EL (cell line): ENCODE measurements at places on chromosomes 4 and X.

DNA sequence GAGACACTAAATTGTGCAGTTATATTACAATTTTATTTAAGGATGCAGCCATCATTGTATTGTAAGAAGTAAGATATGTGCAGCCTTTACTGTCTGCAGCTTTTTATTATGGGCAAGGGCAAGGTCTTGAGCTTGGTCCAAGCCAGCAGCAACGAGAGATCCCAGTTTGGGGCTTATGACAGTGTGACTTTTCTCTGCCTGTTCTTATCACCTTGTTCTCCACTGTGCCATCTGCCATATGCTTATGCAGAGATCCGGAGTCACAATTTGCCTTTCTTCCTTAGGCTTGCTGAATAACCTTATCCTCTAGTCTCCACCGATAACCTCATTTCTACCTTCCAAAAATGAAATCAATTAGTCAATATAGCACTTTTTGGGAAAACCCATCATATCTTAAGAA is 30.4 kb downstream of the MAPK10 start:
- no peak for DNase-seq

DNA sequence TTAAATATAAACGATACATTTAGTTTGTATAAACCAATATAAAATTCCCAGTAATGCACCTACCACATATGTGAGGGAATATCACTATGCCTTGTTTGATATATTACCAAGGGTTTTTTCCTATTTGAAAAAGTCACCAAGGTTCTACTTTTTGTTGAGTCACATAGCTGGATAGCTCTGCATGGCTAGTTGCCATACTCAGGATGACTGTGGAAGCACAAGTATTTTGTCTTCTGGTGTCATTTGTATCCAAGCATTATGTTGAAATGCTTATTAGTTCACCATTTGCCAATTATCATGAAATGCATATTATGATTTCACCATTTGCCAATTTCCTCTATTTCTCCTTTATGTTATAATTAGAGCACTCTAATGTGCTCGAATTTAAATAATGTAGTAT is 162.7 kb upstream of the TTC29 start:
- DNase-seq = no peak

DNA sequence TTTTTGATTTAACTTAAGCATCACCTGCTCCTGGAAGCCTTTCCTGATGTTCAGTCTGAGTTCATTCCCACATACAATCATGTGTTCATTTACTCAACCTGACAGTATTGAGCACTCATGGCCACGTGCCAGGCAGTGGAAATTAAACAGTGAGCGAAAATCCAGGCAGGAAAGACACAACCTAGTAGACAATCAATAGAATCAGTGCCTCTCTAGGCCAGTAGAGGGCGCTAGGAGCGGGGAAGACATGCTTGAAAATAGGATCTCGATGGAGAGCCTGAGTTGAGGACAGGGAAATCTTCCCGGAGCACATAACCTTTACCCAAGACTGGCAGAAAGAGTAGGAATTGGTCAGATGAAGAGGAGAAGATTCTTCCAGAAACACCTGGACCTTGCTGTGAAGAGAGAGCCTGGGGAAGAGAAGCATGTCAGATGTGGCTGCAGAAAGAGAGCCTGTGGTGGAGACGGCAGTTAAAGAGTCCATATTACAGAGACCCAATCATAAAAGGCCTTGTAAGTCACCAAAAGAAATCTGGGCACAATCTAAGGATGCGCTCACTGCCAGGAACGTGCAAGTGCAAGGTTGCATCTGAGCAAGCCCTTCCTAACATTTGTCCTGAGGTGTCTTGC is 103.5 kb downstream of the LDB2 start:
- peak; percentile 66 for DNase-seq

DNA sequence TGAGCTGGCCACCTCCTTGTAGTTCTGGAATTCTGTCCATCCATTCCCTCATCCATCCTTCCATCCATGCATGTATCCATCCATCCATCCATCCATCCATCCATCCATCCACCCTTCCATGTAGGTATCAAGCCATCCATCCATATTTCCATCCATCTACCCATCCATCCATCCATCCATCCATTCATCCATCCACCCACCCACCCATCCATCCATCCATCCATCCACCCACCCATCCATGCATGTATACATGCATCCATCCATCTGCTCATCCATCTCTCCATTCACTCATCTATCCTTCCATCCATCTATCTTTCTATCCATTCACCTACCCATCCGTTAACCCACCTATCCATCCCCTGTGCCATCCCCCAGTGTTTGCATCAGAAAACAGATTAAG is 153.6 kb upstream of the STX18 start:
- DNase-seq = no peak

- DNase-seq = no peak
These were observed 64.5 kb downstream of the CDS1 start for GRCh38 chr4:84647312-84647884.

DNA sequence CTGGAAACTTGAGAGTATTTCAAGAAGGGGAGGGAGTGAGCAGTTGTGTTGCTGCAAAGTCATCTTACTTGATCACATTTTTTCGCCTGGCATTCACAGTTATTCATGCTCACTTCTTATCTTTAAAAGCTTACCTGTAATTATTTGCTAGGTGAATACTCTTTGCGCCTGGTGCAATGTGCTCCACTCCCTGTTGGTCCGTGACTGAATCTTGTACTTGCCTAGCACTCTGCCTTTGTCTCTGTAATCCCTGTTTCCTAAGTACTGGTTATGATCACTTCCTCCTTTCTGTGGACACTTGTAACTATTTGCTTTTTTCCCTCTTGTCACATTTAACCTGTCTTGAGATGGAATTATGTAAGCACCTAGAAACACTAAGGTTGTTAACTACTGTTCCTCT is 5.8 kb downstream of the BMP2K start:
- no peak for DNase-seq

GRCh38 chr4:26000274-26000950 is 86.4 kb downstream of the SMIM20 start:
- DNase-seq = peak; percentile 71

GRCh38 chr4:171928336-171928735 is 115.1 kb downstream of the GALNTL6 start:
- peak; percentile 0 for DNase-seq

- DNase-seq = no peak
These were observed 23.0 kb downstream of the GABRA3 start for GRCh38 chrX:152428120-152428519.

- no peak for DNase-seq
These were observed 45.2 kb downstream of the SHROOM4 start for GRCh38 chrX:50768801-50769200.

DNA sequence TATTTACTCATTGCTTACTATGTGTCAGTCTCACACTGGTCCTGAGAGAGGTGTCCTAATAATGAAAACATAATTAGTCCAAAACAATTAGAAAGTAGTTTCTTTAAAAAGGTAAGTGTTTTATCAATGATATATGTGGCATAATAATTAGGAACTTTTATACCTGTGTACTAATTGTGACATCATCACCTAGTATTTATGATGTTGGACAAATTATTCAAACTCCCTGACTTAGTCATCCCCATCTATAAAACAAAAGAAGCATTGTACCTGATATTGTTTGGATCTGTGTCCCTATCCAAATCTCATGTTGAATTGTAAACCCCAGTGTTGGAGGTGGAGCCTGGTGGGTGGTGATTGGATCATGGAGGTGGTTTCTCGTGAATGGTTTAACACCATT is 15.8 kb upstream of the ARHGEF38 start:
- no peak for DNase-seq

- no peak for DNase-seq
These were observed 174.0 kb upstream of the LDB2 start for GRCh38 chr4:17072483-17072882.

GRCh38 chrX:81114757-81115156 is 87.0 kb downstream of the HMGN5 start:
- DNase-seq = no peak

- no peak for DNase-seq
These were observed 3.7 kb upstream of the FAM241A start for GRCh38 chr4:112141366-112142138.

DNA sequence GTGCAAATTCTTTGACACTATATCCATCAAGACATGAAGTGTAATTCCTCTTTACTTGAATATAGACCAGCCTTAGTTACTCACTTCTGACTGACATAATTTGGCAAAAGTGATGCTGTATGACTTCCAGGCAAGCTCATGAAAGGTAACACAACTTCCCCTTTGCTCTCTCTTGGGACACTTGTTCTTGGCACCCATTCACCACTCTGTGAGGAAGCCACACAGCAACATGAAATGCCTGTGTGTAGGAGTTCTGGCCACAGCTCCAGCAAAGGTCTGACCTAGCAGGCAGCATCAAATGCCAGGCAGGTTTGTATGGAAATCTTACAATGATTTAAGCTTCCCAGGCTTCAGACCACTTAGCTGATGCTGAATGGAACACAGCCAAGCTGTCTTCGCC is 280.3 kb downstream of the PDHA2 start:
- no peak for DNase-seq

DNA sequence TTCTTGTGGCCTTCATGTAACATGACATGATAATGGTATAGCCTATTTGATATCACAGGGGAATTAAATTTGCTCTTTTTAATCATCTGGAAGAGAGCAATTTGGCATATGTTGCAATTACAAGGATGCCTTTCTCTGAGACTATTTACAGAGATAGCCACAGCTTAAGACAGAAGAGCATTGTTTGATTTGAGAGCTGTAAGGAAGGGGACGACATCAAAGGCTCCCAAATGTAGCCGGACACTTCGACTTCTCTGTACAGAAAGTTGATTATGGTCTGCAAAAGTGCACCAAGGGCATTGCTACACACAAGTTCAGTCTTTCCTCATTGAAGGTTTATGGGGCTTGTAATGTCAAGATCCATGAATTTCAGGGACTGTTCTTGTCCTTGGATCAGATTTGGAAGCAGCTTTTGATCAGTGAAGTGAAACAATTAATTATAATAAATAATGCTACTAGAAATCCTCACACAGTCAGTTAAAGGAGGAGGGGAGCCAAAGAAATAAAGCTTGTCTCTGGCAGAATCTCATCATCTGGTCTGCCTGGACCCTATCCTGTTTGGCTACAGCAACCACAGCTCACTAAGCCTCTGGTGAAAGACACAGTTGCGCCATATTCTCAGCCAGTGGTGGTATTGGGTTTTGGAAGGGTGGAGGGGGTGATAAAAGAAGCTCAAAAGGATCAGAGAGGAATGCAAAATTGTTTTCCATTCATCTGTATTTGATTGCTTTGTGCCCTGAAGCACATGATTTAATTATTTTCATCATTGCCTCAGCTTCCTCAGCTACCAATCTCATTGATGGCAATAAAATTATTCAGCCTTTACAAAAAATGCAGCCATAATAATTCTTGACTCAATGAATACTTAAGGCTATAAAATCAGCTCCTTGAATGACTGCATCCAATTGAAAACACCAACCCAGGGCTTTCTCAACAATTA is 654.3 kb upstream of the LCORL start:
- no peak for DNase-seq

- DNase-seq = peak; percentile 33
These were observed 130.5 kb downstream of the ANK2 start for GRCh38 chr4:113179996-113180395.

DNA sequence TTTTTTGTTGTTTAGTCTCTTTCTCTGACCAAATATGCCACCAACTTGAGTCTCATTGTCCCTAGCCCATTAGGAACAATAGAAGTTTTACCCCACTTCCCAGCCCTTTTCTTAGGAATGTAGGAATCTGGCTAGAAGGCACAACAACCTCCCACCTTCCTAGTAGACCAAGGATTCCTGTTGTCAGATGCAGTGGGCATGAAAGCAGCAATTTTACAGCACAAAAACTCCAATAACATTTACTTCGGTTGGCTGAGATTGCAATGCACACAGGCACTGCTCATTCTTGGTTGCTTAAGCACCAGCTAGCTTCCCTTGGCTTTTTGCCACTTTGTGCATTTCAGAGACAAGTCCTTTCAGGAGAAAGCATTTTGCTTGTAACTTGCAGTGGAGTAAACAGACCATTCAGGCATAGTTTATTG is 312.8 kb downstream of the TENM3 start:
- DNase-seq = peak; percentile 68

- peak; percentile 89 for DNase-seq
These were observed 260.6 kb upstream of the BOD1L1 start for GRCh38 chr4:13888112-13888511.

DNA sequence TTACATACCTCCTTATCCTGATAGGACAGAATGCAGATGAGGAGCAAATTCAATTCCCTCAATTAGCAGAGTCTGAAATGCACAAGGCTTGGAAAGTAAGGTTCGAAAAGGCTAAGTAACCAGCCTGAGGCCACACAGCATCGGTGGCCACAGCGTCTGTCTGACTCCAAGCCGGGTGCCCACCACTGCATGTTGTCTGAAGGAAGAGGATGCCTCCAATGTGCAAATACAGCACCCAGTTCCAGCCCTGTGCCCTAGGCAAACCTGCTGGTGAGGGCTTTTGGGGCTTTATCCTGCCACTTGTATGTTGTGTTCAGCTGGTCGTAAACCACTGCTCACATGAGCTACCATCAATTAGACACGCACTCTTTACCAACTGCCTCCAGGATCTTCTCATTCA is 48.6 kb upstream of the PPP2R2C start:
- DNase-seq = no peak

DNA sequence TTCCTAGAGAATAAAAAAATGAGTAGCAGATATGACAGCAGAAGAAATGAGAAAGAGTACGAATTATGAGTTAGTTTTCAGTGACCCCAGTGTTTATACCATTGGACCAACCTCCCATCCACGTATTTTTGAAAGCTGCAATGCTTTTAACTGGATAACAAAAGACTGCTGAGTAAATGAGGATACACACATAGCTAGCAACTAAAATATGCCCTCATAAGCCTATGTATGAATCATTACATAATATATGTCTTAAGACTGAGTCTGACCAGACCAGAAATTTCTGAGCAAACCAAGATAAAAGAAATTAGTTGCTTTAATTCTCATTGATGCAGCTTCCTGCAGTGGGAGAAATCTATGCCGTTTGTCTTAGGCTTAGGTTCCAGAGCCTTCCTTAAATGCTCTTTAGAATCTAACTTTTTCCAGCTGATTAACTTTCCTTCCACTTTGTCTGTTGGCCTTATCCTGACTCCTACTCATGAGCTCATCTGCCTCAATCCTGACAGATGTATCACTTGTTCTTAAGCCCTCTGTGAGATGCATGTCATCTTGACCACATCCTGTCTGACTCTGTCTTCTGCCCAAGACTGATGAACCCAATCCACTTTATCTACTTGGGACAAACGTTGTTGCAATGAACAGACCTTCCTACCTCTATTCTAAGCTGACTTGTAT is 301.4 kb upstream of the AADAT start:
- DNase-seq = peak; percentile 83

GRCh38 chr4:155085843-155086530 is 122.4 kb upstream of the NPY2R start:
- DNase-seq = peak; percentile 2

DNA sequence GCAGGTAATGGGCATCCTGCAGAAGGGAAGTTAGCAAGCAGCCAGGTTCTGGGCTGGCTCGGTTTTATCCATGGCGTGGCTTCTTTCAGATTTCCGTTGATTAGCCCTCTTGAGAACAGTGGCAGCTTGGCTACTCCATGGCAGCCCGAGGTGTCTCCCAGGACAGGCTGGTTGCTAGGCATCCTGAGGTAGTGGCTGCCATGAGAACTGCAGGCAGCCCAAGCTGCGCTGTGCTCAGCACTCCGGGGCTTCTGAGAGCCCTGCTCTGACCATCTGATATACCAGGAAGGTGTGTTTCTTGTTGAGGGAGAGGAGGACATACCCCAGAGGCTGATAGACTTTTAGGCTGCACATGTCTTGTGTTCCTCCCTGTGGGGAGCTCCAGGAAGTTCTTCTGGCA is 253.4 kb upstream of the CASK start:
- no peak for DNase-seq

GRCh38 chrX:124540474-124540873 is 194.1 kb downstream of the SH2D1A start:
- DNase-seq = no peak
